NCI-H526 (cell line): ENCODE measurements at places on chromosomes 11 and 22.

GRCh38 chr22:23763579-23763945 is 772 bp downstream of the C22orf15 start:
- DNase-seq = no peak

DNA sequence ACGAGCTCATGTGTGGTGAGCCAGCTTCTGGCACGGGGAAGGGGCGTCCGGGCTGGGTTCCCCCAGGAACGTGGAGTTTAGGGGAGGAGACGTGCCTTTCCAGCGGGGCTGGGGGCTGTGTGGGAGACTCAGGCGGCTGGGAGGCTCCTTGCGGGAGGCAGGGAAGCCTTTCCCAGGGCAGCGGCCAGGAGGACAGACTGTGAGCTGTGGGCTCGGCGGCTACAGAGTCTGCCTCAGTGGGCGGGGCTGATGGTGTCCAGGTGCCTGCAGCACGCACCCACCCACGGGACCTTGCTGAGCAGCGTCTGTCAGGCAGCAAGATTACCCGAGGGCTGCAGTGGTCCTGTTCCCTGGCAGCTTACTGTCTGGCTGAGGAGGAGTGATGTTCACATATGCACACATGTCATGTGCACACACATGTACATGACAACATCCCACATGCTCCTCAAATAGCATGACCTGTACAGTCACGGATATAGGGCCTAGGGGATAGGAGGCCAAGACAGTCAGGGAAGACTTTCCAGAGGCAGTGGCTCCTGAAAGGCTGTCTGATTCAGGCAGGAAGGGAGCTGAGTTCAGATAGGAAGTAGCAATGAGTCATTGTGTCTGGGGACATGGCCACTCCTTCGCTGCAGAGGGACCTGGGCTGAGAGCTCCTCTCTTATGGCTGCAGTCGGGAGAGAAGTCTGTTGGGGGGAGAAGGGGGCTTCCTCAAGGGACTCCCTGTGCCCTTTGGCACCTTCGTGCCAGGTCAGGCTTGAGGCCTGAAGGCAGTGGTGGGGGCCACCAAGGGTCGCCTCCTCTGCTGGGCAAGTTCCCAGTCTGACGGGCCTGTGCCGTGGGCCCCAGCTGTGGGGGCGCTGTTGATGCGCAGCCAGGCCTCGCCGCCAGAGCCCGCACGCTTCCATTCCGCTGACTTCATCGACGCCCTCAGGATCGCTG is 23.3 kb upstream of the PPP6R3 start:
- DNase-seq = no peak

DNA sequence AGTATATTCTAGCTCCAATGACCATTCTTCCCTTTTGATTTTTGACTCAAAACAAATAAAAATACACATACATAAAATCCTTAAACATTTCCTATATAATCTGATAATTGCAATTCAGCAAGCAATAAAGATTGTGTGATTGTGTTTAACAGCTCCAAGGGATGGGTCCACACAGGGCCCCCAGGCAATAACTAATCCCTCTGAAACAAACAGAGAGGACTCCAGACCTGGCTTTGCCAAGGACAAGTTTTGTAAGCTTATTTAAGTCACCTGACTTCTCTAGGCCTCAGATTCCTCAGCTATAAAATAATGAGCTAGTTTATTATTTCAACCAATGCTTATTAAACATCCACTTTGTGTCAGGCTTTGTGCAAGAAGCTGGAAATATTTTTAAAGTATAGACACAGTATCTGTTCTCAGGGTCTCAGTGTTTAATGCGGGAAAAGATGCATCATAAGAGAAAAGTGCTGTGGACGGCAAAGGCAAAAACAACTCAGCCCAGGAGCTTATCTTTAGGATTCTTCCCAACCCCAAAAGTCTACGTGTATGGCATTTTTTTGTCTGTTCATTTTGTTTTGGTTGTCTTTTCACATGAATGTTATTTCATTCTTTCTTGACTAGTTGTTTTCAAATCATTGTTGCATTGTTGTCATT is 20.1 kb downstream of the FZD4 start:
- no peak for DNase-seq

DNA sequence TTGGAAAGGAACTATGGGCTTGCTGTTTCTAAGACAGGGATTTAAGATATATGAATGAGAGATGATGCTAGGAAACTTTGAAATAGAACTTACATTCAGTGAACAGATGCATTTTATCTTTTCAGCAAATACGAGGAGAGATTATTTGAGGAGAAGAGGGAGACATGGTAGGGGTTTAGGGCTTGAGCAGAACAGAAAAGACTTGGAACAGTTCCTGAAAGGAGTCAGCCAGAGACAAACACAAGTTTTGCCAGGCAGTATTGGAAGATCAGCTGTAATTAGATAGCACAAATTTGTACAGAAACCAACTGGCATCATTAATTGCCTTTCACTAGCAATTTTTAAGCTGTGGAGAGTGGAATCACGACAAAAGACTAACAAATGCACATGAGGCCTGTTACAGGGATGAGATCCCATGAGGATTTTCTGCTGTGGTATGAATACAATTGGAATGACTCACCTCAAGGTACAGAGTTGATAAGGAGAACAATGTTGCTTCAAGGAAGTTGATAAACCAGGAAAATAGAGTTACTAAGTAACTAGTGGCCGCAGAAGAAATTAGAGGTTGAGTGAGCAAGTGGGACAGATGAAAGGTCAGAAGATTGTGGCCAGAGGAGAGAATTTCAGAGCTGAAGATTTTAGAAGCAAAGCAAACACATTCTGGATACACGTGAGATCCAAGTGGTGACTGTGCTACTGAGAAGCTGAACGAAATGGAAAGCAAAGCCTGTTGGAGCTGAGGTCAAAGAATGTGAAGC is 67.9 kb downstream of the CYB5R2 start:
- DNase-seq = no peak

GRCh38 chr11:94721565-94722292 is 46.4 kb upstream of the AMOTL1 start:
- no peak for DNase-seq

GRCh38 chr11:16603245-16603644 is 135.2 kb upstream of the C11orf58 start:
- DNase-seq = no peak

- no peak for DNase-seq
Observed at GRCh38 chr11:124830749-124831148, 30.5 kb upstream of the MSANTD2 start.

GRCh38 chr22:41256254-41257253 is 15.8 kb upstream of the CHADL start:
- DNase-seq = no peak

- DNase-seq = no peak
Observed at GRCh38 chr22:22834783-22835182, 52.8 kb upstream of the IGLL5 start.

GRCh38 chr22:50730941-50731661 is 6.9 kb upstream of the ACR start:
- DNase-seq = no peak
